ENCODE measurements at places on chromosomes 13 and 19. TPM values are rescaled to one million over a fixed set of nuclear protein-coding genes. Genes with fewer than 3 reads are reported as not detected.

- DNase-seq = no peak
These were observed 1247.6 kb upstream of the MIR17HG start for GRCh38 chr13:90099847-90100246.

DNA sequence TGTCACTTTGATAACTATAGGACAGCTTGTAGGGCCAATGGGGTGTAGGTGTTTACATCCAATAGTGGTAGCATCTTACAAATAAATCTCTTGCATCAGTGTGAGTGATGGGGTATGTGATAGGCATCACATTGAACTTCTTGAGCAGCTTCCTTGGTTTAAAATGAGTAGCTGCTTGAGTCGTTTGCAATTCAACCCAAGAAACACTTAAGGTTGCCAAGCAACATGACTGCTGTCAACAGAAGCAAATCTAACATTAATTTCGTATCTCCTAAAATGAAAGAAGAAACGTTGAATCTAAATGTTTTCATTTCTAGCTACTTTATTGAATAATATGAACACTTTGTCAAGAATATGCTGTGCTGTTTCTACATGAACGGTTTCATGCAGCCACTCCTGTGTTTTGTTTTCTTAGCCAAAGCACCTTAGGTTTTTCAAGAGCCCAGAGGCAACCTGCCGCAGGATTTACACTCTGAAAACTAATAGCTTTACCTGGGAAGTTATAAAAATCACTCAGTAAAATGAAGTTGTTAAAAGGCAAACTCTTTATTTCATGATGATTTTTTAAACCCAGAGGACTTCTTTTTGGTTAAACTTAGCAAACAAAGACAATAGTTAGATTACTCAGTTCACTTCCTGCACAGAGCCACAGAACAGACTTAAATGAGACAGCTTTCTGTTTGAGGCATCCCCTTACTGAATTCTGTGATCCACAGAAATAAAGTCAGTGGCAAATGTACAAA is 305.2 kb downstream of the MTUS2 start:
- no peak for DNase-seq

Gene PPP1R12C
- 144 TPM for total RNA-seq

Gene GPR4
- total RNA-seq = 4.6 TPM

GRCh38 chr19:30310602-30311263 is 61.5 kb upstream of the ZNF536 start:
- peak; percentile 29 for DNase-seq

Gene GGN
- 5.0 TPM for total RNA-seq

Measured in dorsolateral prefrontal cortex (tissue), 122 donors.